ENCODE measurements at places on chromosomes 7 and 10. TPM values are rescaled to one million over a fixed set of nuclear protein-coding genes. Genes with fewer than 3 reads are reported as not detected.

HMX2 gene
- not detected for total RNA-seq

- DNase-seq = no peak
These were observed 164.1 kb upstream of the HPS1 start for GRCh38 chr10:98610836-98611235.

GRCh38 chr7:70947181-70947580 lies 184.8 kb upstream of the GALNT17 start:
- DNase-seq = no peak

CTTNBP2 gene
- total RNA-seq = 13.1 TPM

DNA sequence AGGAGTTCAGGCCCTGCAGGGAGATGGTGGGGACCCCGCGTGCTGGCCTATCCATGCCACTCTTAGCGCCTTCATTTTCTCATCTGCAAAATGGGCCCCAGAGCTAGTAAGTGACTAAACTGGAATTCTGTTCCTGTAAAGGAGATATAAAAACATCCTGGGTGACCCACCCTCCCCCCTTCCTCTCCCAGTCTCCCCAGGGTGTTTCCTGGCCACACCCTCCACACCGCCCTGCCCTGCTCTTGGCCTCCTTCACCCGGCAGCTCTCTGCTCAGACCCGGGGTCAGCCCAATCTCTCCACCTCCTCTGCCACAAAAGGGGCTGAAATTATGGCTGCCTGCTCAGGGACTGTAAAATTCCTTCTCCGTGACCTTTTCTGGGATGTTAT lies 70.7 kb downstream of the C10orf105 start:
- no peak for DNase-seq

DNA sequence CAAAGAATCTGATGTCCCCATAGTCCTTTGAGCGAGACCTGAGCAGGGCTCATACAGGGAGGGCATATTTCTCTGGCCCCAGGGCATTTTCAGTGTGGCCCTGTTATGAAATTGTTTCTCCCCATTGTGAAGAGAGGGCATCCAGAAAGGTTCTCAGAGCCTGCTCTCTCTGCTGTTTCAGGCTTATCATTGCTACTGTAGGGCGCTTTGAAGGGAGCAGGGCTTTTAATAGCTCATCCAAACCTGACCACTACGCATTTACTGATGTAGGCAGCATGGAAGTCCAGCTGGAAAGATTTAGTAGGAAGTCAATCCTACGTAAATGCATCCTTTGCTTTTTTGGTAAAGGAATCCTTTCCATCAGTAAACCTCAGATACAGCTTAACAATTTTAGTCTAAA lies 68.1 kb downstream of the PRPF18 start:
- DNase-seq = no peak

DNA sequence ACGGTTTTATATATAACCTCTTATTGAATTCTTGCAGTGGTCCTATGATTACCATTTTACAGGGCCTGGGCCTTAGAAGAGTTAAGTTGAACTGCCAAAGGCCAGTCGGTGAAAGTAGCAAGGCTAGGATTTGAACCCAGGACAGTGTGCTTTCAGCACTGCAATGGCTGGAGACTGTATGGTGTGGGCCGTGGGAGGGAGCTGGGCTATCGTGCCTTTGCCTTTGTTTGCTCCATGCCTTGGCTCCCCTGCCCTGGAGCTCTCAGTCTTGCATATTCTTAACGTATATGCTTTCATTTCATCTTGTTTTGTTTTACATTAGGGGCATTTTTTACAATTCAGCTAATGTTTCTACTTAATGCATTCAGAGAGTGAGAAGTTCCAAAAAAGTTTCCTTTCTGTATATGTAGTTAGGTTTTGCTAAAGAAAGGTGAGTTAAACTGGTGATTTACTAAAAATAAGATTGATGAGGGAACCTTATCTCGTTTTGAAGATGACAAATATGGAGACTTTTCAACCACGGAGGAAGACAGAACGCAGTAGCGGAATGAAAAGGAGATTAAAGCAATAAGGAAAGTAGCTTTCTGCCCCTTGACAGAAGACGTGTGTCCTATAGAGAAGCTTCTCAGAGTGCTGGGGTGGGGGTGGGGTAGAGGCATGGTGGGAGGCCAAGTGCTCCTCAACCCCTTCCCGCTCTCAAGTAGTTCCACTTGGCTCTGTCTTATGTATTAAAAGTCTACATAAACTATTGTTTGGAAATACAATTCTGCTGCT lies 82.5 kb downstream of the RTKN2 start:
- no peak for DNase-seq

GRCh38 chr7:134197345-134197744 lies 70.2 kb downstream of the LRGUK start:
- DNase-seq = no peak

DNA sequence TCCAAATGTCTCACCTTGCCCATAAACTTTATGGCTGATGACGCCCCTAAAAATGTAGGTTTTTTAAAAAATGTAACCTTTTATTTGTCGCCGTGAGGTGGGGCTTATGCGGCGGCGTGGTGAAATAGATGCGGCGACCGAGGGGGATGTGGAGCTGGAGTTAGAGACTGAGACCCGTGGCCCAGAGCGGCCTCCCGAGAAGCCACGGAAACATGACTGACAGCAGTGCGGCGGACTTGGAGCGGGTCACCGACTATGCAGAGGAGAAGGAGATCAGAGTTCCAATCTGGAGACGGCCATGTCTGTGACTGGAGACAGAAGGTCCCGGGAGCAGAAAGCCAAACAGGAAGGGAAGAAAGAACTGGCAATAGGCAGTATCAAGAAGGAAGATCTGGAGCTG lies 46.5 kb downstream of the C7orf33 start:
- no peak for DNase-seq

DNA sequence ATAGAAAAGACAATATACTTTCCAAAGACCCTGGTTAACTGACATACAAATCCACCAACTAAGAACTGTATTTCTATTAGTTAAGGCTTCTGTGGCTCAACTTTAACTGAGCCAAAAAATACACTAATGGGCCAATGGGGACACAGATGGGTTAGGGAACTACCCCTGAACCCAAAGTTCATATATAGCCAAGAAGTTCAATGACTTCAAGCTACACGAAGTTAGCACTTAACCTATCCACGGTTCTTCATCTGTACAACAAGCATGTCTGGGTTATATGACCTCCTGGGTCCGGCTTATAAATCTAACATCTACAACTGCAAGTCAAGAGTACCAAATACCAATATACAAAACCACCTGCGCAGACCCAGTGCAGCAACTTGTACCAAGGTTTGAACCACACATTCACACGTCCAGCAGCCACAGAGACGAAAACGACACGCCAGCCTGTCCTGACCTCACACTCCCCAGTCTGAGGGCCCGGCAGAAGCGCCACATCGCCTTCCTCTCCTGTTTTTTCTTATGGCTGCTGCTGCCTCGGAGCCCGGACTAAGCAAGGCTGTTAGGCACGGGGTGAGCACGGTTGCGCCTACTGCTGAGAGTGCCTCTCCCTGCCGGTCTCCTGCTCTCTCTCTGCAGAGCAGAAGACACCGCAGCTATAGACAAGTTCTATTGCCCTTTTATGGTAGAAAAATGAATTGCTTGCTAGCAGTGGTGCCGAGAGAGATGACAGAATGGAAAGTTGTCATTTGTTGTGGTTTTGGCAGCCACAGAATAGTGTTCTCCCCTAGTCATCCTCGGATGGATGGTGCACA lies 86.3 kb downstream of the RNF216 start:
- DNase-seq = no peak

- no peak for DNase-seq
These were observed 57.8 kb upstream of the LANCL2 start for GRCh38 chr7:55307123-55307916.

GRCh38 chr7:120684463-120684862 lies 173.5 kb downstream of the TSPAN12 start:
- no peak for DNase-seq

AKR1C8 gene
- not detected for total RNA-seq

- no peak for DNase-seq
These were observed 84.1 kb downstream of the SNX10 start for GRCh38 chr7:26375726-26376174.

ATE1 gene
- total RNA-seq = 62.7 TPM

ASAH2 gene
- total RNA-seq = 1.1 TPM

NANOS1 gene
- total RNA-seq = 2.2 TPM

GRCh38 chr7:12158334-12159060 lies 52.6 kb upstream of the TMEM106B start:
- no peak for DNase-seq

DNA sequence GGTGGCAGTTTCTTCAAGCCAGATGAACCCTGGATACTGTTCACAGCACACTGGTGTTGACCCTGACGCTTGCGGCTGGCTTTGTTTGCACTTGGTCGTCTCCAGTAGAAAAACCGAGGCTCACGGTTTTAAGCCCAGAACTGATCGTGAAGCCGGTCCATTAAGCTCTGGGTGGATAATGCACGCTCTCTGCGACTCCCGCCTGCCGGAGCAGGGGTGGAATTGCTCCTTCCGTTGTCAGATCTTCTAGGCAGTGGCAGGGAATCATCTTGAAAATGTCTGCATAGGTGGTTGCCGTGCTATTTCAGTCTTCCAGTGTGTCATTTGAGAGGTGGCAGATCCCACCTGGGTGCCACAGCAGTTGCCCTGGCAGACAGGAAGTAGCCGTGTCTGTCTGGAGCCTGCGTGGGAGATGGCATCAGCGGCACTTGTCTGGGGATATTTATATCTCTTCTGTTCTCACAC lies 35.9 kb upstream of the AP5Z1 start:
- DNase-seq = no peak

- DNase-seq = no peak
These were observed 647 bp downstream of the PLAU start for GRCh38 chr10:73911553-73912004.

NUP42 gene
- 50.4 TPM for total RNA-seq

DNA sequence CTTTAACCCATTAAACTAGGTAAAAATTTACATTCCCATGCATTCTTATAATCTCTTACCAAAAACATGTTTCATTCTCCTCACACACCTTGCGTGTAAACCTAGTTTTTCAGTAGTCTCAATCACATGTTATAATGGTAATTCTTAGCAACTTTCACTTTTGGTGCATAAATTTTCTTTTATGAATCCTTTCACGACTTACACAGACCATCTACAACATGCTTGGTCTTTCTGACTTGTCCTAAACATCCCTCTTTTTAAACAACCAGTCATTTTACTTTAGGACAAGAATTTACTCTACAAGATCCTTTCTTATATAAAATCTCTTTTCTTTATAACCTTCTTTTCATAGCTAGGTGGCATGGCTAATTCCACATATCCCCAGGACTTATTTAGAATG lies 25.8 kb downstream of the FBXL13 start:
- DNase-seq = no peak

SHH gene
- total RNA-seq = 13.8 TPM

GRCh38 chr10:62044566-62044965 lies 143.1 kb downstream of the ARID5B start:
- DNase-seq = no peak

ADRB1 gene
- 1.7 TPM for total RNA-seq

GRCh38 chr7:34373940-34374339 lies 284.1 kb upstream of the NPSR1 start:
- DNase-seq = no peak

ANKMY2 gene
- total RNA-seq = 53.1 TPM

GRCh38 chr10:61900829-61901792 lies at the start of gene ARID5B:
Gene ARID5B (plus strand): TSS chr10:61901699. CDS start chr10:61901710, 11 bp downstream.
- DNase-seq = peak; percentile 57

TMEM130 gene
- 9.5 TPM for total RNA-seq

- DNase-seq = no peak
These were observed 13.6 kb downstream of the MICU1 start for GRCh38 chr10:72612203-72612826.

TMEM140 gene
- 9.2 TPM for total RNA-seq

- DNase-seq = no peak
These were observed 4.9 kb upstream of the ZMIZ2 start for GRCh38 chr7:44743750-44744149.

GTF2IRD1 gene
- 8.6 TPM for total RNA-seq

GRCh38 chr10:48902096-48902495 lies 37.5 kb downstream of the LRRC18 start:
- DNase-seq = no peak

CNPY1 gene
- total RNA-seq = 0.32 TPM

- DNase-seq = peak; percentile 25
These were observed 5.8 kb upstream of the PRTFDC1 start for GRCh38 chr10:24958091-24958720.

GIMAP1 gene
- 4.9 TPM for total RNA-seq

HOXA2 gene
- 1.4 TPM for total RNA-seq

- no peak for DNase-seq
These were observed 54.2 kb downstream of the DIP2C start for GRCh38 chr10:635088-635861.

GRCh38 chr10:1133495-1134045 lies 77.4 kb downstream of the WDR37 start:
- DNase-seq = no peak
